ENCODE measurements at places on chromosomes 3 and 15. TPM values are rescaled to one million over a fixed set of nuclear protein-coding genes. Genes with fewer than 3 reads are reported as not detected.

SLC6A11 gene
- polyA plus RNA-seq: 0.81 TPM

C2CD4A gene
- 0.35 TPM for polyA plus RNA-seq

CIB2 gene
- 32.6 TPM for polyA plus RNA-seq

GRCh38 chr15:70974004-70974832 is 81.6 kb downstream of the LRRC49 start:
- no peak for DNase-seq

DNA sequence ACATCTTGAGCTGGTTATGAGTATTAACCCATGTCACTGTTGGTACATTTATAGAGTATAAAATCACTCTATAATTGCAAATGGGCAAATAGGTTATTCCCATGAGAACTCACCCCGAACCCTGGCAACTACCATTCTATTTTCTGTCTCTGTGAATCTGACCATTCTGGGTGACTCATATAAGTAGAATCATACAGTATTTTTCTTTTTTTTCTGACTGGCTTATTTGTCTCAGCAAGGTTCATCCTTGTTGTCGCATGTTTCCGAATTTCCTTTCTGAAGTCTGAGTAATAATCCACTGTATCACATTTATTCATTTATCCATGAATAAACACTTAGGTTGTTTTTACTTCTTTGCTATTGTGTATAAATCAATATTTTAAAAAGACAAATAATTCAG is 59.9 kb upstream of the CHRM5 start:
- DNase-seq: no peak

- DNase-seq: no peak
Measured at GRCh38 chr15:48059791-48060190, 61.0 kb upstream of the SLC24A5 start.

All from left renal cortex interstitium (tissue), 4 donors.